Fibroblast of the conjunctiva (primary cell): ENCODE measurements at places on chromosomes 12 and 14.

DNA sequence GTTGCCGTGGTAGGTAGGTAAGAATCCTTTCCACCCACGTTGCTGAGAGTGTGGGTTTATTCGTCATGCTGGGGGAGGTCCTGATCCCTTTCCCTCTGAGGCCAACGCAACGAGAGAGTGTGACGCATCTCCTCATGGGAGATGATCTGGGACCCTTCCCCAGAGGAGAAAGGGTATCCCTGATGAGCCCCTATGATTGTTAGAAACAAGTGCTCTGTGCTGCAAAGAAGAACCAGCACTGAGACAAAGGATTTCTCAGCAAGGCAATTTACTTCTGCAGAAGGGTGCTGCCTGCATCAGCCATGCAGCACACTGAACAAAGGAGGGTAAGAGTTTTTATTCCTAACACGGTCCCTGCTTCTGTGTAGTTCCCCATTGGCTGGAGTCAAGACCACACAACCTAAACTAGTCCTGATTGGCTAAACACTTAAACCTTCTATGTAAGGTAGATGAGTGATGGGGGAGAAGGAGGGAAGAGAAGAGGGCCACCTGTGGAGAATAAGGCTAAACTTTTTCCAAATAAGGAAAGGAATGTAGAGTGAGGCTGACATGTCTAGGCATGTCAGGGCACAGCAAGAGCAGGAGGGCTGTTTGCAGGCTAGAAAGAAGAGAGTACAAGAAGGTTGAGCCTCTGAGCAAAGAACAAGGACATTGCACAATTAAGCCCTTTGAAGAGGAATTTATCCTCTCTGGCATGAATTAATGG, 21.3 kb downstream of the CLEC2A start:
- DNase-seq: peak; percentile 41

DNA sequence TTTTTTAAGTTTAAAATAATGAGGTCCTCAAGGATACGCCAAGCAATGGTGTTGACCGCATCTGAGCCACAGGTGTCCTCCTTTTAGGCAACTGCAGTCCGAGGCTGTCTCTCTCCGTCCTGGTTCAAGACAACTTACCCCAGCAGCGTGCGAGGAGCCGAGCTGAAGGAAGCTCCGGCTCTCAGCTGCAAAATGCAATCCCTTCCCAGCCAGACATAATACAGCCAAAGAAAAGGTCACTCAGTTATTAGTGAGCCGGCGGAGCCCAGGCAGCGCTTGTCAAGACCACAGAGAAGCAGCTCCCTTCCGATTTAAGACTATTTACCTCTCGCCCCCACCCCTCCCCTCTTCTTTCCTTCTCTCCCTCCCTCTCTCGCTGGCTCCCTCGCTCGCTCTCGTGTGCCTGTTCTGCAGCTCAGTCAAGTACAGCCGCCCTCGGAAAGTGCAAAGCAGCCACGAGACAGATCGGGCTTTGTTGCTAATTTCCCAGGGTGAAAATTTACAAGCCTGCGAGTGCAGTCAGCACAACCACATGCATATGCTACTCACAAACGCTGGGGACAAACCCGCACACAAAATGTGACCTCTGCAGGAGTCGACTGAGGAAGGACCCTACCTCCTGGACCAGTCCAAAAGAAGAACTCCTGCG, 363 bp upstream of the LMO3 start:
- DNase-seq: no peak

DNA sequence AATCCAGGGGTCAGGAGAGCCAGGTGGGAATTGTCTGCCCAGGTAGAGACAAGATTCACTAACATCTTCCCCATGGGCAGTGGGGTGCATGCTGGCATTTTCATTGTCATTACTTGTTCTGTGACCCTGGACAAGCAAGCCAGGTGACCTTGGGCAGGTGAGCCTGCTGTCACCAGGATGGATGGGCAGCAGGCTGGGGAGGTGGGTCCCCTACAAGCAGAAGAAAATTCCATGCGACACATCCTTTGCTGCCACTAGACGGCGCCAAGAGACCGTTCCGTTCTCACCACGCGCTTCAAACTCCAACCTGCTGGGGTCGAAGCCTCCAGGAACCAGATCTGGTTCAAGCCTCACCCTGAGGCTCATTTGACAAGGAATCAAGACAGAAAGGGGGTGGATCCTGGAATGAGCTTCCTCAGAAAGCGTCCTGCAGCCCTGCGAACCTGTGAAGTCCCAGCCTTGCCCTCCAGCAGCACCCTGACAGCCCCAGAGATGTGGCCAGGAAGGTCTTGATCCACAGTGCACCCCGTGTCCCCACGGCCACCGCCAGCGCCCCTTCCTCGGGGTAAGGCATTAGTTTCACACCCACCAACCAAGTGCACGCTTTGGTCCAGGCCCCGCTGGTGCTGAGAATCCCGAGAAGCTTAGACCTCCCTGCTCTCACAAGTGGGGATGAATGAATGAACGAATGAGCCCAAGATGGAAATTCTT, 3.2 kb upstream of the DYNC1H1 start:
- peak; percentile 79 for DNase-seq

- DNase-seq: no peak
Observed at GRCh38 chr14:102074415-102074964, 12.4 kb downstream of the HSP90AA1 start.

GRCh38 chr14:105328070-105328677, 13.6 kb downstream of the PACS2 start:
- no peak for DNase-seq

DNA sequence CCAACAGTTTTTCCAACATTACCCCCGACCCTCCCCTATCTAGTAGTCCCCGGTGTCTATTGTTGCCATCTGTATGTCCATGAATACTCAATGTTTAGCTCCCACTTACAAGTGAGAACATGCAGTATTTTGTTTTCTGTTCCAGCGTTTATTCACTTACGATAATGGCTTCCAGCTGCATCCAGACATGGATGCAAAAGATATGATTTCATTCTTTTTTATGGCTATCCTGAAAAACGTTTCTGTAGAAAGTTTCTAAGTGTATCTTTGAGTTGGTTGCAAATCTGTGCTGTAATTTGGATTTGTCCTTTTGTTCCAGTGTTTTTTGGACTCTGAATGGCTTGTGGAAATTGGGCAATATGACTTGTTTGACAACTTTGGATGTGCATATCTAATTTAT, 11.7 kb downstream of the SP1 start:
- DNase-seq: no peak

GRCh38 chr14:22464422-22465142, 124.4 kb downstream of the DAD1 start:
- no peak for DNase-seq

GRCh38 chr12:72717036-72717435, 444.9 kb downstream of the TRHDE start:
- no peak for DNase-seq

DNA sequence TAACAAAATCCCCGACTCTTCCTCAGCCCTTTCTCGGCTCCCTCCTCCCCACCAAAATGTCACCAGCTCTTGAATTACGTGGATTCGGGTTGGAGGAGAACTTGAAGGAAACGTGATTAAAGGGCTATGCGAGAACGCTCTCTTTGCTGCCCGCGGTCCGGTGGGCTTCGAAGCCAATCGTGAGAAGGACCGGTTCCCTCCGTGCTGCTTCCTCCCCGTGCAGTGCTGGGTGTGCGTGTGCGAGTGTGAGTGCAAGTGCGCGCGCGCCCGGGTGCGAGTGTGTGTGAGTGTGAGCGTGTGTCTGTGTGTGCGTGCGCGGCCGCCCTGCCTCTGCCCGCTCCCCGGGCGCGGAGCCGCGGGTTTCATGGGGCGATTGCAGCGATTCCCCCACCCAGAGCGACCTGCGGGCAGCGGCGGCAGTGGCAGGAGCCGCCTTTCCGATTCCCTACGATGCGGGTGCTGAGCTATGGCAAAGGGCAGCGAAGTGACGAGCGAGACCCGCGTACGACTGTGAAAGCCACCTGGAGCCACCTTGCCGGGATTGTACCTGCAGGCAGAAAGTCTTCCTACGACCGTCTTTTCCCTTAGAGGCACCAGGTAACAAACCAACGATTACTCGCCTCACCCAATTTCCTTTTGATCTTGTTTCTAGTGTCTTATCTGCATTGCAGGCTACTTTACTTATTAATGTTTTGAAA, 1.4 kb downstream of the LRFN5 start:
- DNase-seq: no peak

DNA sequence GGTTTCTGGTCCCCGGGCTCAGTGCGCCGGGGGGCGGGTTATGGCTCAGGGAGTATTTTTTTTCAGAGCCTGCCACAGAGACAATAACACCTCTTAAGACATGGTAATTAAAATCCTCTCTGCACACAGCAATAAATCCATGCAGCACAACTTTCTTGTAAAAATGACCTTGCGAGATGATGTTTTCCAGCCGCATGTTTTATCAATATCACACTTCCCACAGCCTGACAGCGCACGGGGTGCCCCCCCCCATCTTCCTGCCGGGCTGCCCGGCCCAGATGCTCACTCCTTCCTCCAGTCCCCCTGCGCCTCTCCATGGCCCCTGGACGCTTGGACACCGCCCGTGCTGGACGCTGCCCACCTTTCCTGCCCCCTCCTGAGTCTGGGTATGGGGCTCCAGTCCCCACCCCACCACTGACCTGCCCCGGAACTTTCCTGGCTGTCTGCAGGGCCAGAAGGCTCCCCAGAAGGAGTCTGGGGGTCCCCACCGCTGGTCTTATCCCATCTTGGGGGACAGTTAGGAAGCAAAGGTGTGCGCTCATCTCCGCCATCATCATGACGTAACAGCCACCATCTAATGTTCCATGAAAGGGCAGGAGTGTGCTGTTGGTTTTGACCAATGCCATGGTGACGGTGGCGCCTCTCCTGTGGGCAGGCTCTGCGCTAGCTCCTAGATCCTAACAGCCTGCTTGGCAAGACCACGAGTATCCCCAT, 182.9 kb downstream of the KIF26A start:
- DNase-seq: no peak

DNA sequence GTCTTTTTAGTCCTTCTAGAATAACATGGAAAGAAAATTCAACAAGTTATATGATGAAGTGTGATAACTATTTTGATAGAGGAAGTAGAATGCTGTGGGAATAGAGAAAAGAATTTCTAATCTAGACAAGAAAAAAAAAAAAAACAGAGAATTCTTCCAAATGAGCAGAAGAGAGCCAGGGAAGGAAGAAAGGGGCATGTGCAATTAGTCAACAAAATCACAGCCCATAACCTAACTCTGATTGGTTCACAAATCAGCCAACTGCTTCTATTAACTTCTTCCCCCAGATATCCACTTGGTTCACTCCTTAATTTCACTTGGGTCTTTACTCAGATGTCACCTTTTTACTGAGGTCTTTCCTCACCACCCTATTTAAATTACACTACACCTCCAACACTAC, 69.5 kb downstream of the BTG1 start:
- no peak for DNase-seq

GRCh38 chr12:89335452-89336244, 16.7 kb downstream of the DUSP6 start:
- no peak for DNase-seq

DNA sequence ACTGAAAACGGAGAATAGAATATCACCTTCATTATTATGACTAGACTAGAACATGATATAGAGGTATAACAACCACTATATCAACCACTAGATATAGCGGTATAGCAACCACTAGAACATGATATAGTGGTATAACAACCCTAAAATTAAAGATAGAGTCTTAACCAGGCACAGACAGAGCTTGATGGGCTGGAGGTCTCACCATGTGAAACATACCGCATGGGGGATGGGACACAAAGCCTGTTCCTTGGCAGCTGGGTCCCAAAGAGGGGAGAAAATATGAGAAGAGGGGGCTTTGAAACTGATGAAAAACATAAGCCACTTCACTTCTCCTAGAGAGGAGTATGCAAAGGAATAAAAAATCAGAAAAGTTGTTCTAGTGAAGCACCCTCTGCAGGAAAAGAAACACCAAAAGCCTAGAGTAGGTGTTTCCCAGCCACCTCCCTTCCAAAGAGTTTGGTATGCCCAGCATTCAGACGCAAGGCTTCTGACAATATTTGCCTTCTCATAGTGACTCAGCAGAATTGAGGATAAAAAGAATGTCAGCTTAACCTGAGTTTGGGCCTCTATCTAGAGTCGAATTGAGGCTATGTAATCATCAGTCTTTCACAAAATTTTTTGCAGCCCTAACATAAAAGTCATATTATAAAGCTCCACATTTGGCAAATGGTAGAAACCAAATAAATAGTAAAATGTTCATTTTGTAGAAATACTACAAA, 316.4 kb downstream of the NOVA1 start:
- DNase-seq: peak; percentile 39

DNA sequence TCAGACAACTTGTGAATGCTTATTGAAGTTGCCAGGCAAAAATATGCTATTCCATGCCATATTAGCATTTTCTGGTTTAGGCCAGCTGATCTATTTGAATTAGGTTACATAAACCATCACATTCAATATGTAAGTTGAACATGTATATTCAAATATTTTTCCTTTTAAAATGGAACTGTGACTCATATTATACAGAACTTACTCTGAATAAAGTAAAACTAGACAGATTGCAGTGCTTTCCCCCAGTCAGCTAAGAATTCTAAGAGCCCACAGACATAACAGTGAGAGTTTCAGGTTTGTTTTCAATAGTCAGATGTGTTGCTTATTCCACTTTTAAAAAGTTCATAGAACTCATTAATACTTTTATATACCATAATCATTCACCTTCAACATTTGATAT, 119.8 kb downstream of the MGST1 start:
- DNase-seq: no peak

- DNase-seq: no peak
Observed at GRCh38 chr12:84276215-84276614, 636.4 kb downstream of the SLC6A15 start.

GRCh38 chr14:29741909-29742401, 185.7 kb downstream of the PRKD1 start:
- no peak for DNase-seq

DNA sequence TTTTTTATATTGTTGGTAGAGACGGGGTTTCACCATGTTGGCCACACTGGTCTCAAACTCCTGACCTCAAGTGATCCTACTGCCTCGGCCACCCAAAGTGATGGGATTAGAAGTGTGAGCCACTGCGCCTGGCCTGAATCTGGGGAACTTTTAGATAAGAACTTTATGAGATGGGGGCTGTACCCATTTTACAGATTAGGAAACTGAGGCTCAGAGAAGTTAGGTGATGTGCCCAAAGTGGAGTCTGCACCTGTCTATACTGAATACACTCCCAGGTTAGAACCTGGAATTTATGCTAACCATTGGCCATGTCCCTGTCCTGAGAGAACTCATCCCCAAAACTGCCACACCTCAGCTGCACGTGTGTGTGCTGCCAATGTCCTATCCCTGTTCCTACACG, 81.9 kb downstream of the ESRRB start:
- DNase-seq: no peak

- no peak for DNase-seq
Observed at GRCh38 chr12:25034676-25035075, 85.8 kb upstream of the BCAT1 start.
